Hippocampal formation (tissue), 2 donors: ENCODE measurements at places on chromosomes 5 and 9.

DNA sequence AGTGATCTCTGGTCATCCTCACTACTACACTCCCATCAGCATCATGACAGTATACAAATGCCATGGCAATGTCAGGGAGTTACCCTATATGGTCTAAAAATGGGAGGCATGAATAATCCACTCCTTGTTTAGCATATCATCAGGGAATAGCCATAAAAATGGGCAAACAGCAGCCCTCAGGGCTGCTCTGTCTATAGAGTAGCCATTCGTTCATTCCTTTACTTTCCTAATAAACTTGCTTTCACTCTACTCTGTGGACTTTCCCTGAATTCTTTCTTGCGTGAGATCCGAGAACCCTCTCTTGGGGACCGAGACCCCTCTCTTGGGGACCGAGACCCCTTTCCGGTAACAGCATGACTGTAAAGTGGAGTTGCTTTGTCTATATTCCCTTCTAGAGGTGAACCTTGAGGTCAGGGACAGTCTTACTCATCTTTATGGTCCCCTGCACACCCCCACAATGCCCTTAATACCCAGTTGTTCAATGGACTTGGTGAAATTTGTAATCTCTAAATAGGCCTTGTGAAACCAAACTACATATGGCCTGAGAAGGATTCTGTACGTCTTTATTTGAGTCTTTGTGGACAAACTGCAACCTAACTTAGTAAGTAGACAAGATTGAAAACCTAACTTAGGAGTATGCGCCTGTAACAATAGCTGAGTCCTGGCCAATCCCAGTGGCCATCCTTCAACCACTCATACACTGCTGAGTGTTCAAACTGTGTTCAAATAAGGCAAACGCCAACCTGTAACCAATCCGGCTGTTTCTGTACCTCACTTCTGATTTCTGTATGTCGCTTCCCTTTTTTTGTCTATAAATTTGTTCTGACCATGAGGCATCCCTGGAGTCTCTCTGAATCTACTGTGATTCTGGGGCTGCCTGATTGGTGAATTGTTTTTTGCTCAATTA is 32.3 kb upstream of the UBTD2 start:
- DNase-seq, result no peak

- DNase-seq, result no peak
Observed at GRCh38 chr5:150603052-150603451, 37.4 kb upstream of the SYNPO start.

GRCh38 chr5:139951296-139951924 is 91.7 kb downstream of the NRG2 start:
- no peak for DNase-seq

- no peak for DNase-seq
Observed at GRCh38 chr5:132099076-132099748, 25.6 kb downstream of the CSF2 start.

GRCh38 chr5:174571662-174572397 is 152.6 kb upstream of the MSX2 start:
- no peak for DNase-seq
